Psoas muscle (tissue), 8 donors: ENCODE measurements at places on chromosomes 1 and 21. TPM values are rescaled to one million over a fixed set of nuclear protein-coding genes. Genes with fewer than 3 reads are reported as not detected.

DNA sequence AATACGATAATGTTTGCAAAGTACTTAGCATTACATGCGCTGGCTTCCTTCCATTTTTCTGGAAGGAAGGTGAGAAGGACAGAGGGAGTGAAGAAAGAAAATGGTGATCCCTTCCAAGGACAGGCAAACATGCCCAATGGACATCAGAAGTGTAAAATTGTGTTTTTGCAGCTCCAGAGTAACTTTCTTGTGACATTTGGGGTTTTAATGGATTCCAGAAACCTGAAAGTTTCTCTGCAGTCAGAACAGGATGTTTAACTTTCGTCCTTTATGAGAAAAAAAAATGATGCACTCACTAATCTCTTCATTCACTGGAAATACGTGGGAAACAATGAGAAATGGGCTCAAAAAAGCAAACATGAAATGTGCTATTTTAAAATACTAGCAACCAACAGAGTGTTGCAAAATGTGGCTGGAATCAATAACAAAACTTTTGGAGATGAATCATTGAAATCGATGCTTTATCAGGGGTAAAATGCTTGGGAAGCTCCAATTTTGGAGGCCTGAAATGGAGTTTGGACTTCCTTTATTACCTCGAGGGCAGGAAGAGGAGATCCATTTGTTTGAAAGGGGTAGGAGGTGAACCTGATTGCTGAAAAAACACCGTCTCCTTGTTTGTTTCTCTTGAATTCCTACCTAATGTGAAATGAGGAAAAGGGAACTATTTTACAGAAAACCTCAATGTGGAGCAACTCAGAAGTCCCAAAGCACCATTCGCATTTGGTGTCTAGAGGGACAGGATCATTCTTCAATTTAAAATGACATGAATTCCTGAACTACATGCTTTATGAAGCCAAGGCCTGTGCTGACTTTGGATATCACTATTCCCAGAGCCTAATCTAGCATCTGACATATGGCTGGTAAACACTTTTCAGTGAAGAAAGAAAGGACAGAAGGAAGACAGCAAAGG is 129.5 kb downstream of the TRABD2B start:
- DNase-seq: no peak

GRCh38 chr1:206066479-206067171 is 13.7 kb downstream of the RHEX start:
- no peak for DNase-seq

- no peak for DNase-seq
These were observed 11.8 kb upstream of the RPL5 start for GRCh38 chr1:92820024-92820423.

- DNase-seq: no peak
These were observed 32.4 kb downstream of the SLC9C2 start for GRCh38 chr1:173570370-173571007.

DNA sequence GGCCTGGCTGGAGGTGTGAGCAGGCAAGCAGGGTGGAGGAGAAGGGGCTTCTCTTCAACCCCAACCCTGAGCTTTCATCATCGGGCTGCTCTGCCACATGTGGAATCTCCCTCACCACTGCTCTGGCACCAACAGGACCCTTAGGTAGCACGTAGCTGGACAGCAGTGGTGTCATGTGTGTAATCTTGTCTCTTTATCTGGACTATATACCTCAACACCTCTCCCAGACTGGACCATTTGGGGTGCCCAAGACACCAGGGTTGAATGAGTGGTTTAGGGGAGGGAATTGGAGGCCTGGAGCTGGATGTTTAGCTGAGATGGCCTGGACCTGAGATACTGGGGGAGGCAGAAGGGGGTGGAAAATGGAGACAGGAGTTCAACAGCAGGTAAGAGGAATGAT is 63.0 kb downstream of the UBE2T start:
- no peak for DNase-seq

DNA sequence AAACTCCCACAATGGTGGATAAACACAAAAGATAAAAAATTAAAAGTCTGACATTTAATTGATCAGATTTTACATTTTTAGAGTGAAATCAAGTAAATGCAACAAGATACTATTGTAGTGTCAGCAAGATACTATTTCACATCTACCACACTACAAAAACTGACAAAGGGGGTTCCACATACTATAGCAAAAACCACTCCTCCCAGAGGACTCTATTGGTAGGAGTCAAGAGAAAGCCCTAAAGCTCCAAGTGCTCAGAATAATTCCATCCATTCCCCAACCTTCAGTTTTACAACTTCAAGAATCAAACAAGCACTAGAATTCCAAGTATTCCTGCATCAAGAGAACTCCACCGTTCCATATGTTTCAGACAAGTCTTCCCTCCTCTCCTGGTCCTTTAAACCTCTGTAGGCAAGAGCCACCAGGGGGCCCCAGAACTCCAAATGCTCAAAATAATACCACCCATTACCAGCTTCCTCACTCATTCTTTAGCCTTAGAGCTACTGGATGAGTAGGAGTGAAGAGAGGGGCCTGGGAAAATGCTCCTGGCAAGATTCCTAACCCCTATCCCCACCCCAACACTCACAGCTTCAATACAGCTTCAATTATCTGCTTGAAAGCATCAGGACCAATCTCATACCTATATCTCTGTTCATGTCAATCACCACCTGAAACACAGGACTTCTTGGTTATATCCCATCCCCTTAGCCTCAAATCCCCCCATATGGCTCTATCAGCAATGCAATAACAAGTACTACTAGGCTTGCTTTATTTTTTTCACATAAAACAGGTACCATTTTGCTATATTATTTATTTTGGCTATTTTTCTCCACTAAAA is 9.9 kb downstream of the TOR1AIP2 start:
- DNase-seq: peak; percentile 26

DNA sequence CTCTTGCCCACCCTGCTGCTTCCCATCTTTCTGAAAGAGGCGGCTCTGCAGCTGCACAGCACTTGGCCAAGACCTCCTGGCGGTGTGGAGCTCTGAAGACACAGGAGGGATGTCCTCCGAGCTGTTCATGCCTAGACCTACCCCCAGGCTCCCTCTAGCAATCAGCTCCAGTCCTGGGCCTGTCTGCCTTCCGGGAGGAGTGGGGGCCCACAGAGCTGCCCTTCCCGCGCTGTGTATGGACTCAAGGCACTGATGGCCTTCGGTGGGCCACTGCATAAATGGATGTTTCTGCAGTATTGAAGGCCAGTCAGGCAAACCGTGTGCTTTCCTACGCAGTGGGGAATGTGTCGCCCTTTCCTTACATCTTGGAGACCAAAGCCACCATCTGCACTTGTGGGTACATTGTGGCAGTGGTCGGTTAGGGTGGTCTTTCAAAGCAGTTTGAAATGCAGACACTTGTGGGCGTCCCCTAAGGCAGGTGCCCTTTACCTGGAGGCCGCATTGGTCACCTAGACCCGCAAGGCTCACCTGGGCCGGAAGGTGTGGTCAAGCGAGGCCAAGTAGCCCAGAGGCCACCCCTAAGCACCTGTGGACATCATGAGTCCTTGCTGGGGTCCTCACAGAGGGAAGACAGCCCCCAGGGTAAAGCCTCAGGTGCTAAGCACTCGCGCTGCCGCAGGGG is 912 bp upstream of the PKNOX1 start:
- DNase-seq: no peak

GRCh38 chr1:53956308-53957168 is 10.4 kb downstream of the LRRC42 start:
- DNase-seq: no peak

DNA sequence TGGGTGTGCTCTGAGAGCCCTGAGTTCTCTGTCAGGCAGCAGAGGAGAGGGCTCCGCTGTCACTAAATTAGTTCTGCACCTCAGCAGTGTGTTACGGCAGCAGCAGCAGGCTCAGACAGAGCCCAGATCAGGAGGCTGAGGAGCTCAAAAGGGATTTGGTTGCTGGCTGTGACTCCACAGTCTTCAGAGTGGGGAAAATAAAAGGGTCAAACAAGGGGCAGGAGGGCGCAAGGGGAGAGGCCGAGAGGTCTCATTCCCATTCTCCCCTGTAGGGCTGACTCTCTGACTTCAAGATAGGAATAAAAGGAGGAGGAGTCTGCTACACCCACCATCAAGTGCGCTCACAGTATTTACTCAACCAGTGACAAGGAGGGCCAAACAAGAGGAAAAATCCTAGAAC is 9.2 kb upstream of the SLC45A3 start:
- no peak for DNase-seq

GRCh38 chr1:224671076-224671475 is 55.0 kb downstream of the CNIH3 start:
- no peak for DNase-seq

- no peak for DNase-seq
These were observed 61.5 kb upstream of the SELENON start for GRCh38 chr1:25738499-25738898.

GRCh38 chr1:111880881-111881837 is 108.3 kb downstream of the KCND3 start:
- no peak for DNase-seq

DNA sequence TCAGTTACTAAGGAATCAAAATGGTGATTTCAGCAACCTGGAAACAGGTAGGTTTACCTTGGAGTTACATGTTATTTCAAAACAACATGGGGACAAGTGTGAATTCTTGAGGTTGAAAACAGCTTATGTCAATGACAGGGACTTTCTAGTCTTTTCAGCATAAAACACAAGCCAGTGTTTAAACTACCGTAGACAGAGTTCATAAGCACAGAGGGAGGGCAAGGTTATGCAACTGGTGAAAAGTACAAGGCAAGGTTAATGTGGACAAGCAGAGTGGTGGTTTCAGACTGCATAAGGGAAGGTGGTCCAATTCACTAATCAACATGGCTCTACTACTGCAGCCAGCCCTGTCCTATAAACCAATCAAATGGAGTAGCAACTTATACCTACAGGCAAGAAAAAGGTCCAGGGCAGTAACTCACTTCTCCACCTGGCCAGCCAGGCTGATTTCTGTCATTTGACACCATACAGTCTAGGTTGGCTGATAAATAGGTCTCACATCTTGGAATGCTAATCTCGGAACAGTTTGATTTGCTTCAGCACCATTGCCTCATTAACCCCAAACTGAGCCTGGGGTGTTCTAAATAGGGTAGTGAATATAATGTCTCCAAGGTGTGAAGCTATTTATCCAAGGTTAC is 250.3 kb upstream of the PROX1 start:
- no peak for DNase-seq

GRCh38 chr1:226066415-226067078 is 4.0 kb downstream of the H3-3A start:
- no peak for DNase-seq

GRCh38 chr21:28872218-28872617 is 120.5 kb downstream of the LTN1 start:
- no peak for DNase-seq

DNA sequence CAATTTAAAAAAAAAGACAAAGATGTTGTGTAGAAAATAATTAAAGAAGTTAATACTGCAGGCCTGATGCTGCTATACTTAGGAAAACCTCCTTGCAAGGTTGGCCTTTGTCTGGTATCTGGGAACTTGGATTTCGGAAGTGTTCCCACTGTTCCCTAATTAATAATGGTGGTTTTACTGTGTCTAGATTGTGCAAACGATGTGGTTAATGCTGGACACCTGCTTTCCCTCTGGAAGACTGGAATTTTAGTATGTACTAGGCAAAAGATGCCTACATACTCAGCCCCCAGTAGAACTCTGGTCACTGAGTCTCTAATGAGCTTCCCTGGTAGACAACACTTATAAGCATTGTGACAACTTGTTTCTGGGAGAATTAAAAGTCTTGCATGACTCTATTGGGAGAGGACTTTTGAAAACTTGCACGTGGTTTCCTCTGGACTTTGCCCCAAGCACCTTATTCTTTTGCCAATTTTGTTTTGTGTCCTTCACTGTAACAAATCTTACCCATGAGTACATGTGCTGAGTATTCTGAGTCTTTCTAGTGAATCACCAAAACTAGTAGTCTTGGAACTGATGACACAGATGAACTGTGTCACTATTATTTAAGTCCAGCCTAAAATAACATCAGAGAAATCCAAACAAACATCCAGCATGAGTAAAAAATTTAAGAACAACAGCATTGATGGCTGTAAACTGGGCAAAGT is 40.4 kb downstream of the LIN9 start:
- DNase-seq: no peak

DNA sequence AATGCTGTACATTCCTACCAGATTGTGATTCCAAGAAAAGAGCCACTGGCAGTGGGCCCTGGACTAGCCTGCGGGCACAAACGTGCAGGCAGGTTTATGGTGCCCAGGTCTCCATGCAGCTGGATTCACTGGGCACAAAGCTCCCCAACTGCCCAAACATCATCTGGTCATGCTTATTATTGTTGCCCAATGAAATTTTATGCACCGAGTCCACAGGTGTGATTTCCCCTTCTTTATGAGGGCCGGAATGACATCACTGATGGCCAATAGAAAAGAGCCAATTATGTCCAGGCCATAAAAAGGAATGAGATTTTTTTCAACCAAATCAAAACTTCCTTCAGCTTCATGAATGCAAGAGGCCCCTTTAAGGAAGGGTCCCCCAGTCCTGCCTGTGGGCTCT is 66.2 kb downstream of the ERI3 start:
- DNase-seq: no peak

- no peak for DNase-seq
These were observed 420.1 kb downstream of the DISC1 start for GRCh38 chr1:232046451-232047306.

GRCh38 chr1:9558271-9558945 is 19.1 kb downstream of the SLC25A33 start:
- DNase-seq: no peak

DNA sequence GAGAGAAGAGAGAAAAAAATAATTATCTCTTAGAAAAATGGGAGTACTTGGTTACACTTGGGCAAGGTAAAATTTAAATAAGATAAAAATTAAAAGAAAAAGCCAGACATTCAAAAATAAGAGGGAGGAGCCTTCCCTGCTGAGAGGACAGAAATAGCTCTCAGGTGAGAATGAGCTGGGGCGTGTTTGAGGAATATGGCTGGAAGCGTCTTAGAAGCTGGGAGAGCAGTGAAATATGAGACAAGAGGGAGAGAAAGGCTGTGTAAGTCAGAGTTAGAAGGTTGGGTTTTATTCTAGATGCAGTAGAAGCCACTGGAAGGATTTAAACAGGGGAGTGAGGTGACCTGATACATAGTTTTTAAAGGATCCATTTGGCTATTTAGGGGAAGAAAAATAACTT is 154.2 kb upstream of the L1TD1 start:
- no peak for DNase-seq

DNA sequence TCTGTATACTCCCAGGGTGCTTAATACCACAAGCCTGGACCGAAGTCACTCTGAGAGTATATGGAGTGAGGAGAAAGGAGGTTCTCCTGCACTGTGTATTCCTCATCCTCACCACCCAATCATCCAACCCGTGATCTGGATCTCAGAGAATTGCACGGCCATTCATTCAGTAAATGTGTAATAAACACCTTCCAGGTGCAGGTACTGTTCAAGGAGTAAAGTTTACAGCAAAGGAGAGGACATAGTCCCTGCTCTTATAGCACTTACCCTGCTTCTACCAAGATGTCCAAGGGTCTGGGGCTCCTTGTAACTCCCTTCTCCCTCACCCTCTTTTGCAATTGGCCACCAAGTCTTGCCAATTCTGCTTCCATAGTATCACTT is 139.2 kb upstream of the JUN start:
- DNase-seq: no peak

GUCA2A gene
- not detected for total RNA-seq

MMP23B gene
- 0.64 TPM for total RNA-seq

PGLYRP4 gene
- not detected for total RNA-seq

LCE1E gene
- total RNA-seq: not detected

LAX1 gene
- 0.10 TPM for total RNA-seq

HSPB7 gene
- total RNA-seq: 3,738 TPM

SLAMF1 gene
- total RNA-seq: 0.08 TPM

AVPR1B gene
- total RNA-seq: not detected

SLC25A34 gene
- total RNA-seq: 39.8 TPM

HCRTR1 gene
- total RNA-seq: 0.18 TPM

SMCP gene
- not detected for total RNA-seq

NPPB gene
- total RNA-seq: not detected
